Ascending aorta (tissue), 2 donors: ENCODE measurements at places on chromosomes 3 and 15.

DNA sequence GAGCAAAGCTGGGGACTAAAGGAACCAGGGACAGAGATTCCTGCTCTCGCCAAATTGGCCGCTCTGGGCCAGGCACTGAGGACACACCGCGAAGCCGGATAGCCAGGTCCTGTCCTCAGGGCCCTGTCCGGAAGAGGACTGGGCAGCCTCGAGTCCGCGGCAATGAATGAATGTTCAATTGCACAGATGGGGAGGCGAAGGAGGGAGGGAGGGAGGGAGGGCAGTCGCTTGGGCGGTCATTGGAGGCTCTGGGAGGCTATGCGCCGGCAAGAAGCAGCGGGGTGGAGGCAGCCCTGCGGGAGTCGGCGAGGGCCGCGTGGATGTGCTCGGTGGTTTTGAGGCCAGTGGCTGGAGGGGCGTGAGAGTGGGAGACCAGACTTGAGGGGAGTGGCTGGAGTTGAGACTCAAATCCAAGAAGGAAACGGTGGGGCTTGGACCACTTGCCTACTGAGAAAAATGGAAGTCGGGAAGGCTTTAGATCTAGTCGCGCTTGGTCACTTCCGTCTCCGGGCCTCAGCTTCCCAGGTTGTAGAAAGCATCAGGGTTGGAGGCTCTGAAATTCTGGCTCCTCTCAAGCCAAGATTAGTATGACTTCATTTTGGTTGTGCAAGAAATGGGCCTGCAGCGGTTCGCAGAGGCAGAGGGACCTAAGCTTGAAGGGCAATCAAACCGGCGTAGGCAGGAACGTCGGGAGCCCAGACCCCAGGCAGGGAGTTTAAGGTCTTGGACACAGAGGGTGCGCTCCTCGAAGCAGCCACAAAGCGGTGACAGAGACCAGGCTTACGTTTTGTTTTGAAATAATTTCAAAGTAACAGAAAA, 21.1 kb upstream of the PLXND1 start:
- DNase-seq, result peak; percentile 89

DNA sequence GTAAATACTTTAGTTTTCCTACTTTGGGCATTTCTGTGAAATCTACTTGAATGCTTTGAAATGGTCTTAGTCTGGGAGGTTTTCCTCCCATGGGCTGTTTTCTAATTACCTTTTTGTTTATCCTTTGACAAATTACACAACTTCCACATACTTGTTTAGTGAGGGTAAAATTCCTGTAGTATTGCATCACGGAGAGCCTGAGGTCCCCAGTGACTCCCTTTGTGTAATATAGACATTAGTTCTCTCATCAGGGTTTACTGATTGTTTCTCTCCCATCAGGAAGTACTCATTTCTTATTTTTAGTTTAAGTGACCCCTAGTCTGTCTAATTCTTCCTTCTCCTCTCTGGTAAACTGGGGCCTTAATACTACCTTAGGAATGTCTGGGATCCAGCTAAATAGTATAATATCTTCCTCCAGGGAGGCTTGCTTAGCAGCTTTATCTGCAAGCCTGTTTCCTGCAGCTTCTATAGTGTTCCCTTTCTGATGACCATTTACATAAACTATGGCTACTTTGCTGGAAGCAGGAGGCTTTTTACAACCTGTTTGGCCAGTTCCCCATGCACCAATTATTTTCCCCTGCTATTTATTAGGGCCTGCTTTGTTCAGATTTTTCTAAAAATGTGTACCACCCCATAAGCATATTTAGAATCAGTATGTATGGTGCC, 87.2 kb upstream of the XCR1 start:
- no peak for DNase-seq

DNA sequence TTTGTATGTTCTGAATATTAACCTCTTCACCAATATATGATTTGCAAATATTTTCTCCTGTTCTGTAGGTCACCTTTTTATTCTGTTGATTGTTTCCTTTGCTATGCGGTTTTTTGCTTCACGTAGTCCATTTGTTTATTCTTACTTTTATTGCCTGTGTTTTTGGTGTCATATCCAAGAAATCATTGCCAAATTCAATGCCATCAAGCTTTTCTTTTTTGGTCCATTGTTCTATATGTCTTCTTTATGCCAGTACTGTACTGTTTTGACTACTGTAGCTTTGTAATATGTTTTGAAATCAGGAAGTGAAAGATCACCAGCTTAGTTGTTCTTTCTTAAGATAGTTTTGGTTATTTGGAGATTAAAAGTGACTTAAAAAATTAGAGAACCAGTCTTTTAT, 4.2 kb downstream of the PARP15 start:
- no peak for DNase-seq

DNA sequence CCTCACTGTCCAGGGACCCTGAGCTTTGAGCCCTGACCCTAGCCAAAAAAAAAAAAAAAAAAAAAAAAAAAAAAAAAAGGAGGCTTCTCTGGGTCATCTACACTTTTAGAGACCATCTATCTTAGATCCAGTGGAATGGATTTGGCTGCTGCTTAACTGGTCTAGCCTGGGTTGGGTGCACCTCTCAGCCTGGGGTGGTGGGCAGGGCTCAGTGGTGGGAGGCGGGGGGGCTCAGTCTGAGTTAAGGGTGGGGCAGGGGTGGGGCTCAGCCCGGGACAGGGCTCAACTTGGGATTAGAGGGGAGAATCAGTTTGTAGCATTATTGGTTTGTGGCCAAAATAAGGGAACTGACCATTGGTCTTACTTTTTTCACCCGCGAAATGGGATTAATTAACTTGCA, 139.2 kb downstream of the TPRA1 start:
- DNase-seq, result peak; percentile 9

GRCh38 chr3:46408853-46409252, 1.8 kb downstream of the CCRL2 start:
- no peak for DNase-seq
